ENCODE measurements at places on chromosomes 1 and 21.
A peak's percentile ranks its signal among the peaks of the same experiment; 100 is the strongest.

- DNase-seq, result no peak
These were observed 97.7 kb upstream of the SLC25A33 start for GRCh38 chr1:9441451-9442133.

- no peak for DNase-seq
These were observed 11.8 kb upstream of the BMP8B start for GRCh38 chr1:39800471-39800835.

DNA sequence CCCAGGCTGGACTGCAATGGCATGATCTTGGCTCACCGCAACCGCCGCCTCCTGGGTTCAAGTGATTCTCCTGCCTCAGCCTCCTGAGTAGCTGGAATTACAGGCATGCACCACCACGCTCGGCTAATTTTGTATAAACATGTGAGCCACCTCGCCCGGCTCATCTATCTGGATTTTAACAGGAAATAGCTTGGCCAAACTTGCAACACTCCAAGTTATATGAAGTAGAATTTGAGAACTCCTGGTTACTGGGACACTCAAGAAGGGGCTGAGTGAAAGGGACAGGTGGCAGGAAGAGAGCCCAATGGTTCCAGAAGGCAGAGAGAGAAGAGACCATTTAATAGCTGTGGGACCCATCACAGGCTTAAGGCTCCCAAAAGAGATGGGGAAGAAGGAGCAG, 2.9 kb upstream of the GPX7 start:
- DNase-seq, result no peak

GRCh38 chr21:22211943-22212342, 1213.7 kb downstream of the NCAM2 start:
- DNase-seq, result no peak

DNA sequence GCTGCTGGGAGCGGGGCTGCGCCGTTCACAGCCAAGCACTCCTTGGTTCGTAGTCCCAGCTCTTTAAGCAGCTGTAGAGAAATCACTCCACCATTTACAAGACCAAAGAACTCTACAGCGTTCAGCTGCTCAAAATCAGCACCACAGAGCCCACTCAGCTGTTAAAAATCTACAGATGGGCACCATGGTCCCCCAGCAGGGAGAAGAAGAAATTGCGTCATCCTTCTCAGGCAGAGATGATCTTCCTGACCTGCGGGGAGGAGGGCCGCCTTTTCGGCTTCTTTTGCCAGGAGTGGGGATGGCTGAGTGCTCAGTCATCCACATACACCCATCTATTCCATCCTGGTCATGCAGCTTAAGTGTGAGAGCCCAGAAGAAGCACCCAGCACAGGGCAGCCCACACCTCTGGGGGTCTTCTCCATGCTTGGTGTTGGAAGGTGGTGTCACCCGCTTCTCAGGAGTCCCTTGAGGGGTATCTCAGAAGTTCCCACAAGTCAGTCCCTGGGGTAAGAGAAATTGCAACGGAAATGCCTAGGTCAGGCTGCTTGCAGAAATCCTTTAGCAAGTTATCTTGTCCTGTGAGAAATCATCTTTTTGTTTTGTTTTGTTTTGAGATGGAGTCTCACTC, 163.8 kb downstream of the NPHP4 start:
- DNase-seq, result no peak

DNA sequence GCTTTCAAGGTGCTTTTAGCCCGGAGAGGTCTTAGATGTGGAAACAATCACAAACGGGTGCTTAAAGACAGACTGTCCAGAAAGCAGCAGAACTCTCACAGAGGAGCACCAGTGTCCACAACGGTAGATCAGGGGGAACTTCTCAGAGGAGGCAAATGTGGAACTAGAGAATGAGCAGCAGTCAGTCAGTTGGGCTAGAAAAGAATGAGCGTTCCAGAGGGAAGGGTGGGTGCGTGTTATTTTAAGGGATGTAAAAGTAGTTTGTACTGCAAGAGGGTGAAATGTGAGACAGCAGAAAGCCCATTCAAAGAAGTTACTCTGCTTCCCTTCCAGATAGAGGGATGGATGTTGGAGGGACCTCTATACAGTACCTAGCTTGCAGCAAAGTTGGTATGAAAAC, 30.9 kb downstream of the RGS5 start:
- no peak for DNase-seq

DNA sequence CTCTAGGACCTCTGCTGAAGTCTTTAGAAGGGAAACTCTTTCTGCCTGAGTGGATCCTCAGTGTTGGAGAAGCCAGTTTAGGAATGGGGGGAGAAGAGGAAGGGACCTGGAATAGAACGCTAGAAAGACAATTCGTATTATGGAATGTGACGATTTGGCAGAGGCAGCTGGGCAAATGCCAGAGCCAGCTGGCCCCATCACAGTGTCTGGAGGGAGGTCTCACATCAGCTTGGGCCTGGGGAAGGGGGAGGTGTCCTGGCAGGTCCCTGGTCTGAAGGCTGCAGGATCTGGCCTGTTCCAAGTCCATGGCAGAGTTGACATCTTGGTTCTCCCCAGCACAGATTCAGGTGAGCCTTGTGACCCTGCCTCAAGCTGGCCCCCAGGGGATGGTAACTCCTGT, 11.3 kb downstream of the TMCC2 start:
- no peak for DNase-seq

- DNase-seq, result peak; percentile 74
These were observed 2.7 kb downstream of the SLC9A1 start for GRCh38 chr1:27152004-27152828.

- no peak for DNase-seq
These were observed 61.5 kb downstream of the CD58 start for GRCh38 chr1:116508984-116509980.

DNA sequence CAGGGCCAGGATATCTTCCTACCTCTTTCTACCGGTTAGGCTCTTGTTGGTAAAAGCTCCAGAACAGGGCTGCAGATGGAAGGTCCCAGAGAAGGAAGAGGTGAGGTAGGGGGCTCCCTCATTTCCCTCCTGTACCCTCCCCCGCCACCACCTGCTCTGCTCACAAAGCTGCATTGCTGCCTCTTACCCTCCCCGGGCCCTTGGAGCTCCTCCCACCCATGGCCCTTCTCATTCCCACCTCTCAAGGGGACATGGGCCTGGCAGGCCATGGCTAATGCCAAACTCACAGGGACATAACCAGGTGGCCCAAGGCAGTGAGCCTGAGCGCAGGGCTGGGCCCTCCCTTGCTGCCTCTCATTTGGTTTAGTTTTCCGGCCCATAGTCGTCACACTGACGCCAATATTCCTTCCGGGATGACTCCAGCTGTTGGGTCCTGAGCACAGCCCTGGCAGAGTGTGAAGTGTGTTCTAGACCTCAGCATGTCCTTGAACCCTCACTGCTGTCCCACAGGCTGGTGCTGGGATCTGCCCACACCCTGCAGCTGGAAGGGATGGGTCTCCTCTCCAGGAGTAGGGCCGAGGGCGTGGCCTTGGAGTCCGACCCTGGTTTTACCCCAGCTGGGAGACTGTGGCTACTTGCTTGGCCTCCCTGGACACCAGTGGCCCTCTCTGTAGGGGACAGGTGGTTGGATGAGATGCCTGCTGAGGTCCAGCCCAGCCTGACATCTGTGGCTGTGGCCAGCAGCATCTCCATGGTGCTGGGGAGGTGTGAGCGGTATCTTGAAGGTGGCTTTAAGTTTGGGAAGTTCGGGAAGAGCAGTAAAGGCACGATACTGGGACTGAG, 104.6 kb downstream of the ARHGEF10L start:
- DNase-seq, result peak; percentile 54

Measured in right cardiac atrium (tissue), 5 donors.